ENCODE measurements at places on chromosomes 4 and X.

GRCh38 chr4:107468156-107468555 is 251.9 kb downstream of the PAPSS1 start:
- DNase-seq = no peak

DNA sequence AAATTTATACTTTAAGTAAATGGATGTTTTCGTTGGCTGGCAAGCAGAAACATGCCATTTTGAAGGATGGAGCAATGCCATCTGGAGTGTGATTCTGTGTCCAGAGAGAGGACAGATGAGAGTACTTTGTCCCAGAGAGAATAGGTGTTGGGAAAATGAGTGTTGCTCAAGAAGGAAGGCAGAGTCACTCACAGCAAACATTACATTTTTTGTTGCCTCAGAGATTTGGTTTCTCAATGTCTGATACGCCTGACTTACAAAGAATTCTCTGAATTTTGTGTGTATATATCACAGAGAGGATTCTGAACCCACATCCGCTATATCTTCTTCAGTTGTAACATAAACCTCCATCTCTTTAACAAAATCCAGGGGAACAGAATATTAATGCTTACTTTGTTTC is 102.8 kb upstream of the PCDH18 start:
- no peak for DNase-seq

DNA sequence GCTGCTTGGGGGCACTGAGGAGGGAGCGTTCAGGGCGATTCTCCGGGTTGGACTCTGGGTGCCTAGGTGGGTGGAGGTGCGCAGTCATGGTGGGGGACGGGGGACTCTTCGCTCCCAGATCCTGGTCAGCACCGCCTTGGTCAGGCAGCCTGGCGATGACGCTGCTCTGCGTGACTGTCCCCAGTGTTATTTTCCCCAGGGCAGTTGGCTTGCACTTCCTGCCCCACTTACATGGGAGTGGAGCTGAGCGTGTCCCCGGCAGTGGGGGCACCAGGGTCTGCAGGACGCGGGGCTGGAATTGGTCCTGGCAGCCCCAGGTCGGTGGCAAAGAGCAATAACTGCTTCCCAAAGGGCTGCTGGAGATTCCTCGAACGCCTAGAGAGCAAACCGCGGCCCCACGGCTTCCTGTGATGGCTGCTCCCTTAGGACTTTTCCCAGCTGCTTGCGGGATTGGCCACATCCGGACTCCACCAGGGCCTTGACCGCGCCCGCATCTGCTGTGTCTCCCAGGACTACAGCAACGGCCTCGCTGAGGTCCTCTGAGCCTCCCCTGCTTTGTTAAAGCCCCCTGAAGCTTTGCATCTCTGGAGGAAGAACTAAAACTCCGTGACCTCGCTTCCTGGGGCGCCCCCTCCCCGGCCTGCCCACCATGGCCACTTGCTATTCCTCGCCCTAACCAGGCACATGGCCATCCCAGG is 35.3 kb upstream of the GPR78 start:
- DNase-seq = no peak

GRCh38 chr4:948936-949300 is 16.7 kb downstream of the TMEM175 start:
- no peak for DNase-seq

GRCh38 chrX:15017491-15017890 is 144.3 kb downstream of the MOSPD2 start:
- no peak for DNase-seq

GRCh38 chr4:74037076-74037955 is 1.2 kb downstream of the CXCL3 start:
- no peak for DNase-seq

GRCh38 chrX:130524476-130525194 is 122.8 kb downstream of the RBMX2 start:
- DNase-seq = no peak

GRCh38 chr4:113272523-113272922 is 223.1 kb downstream of the ANK2 start:
- no peak for DNase-seq

GRCh38 chr4:3316146-3316545 is 23.3 kb downstream of the RGS12 start:
- DNase-seq = no peak

- DNase-seq = no peak
These were observed 199.7 kb upstream of the KLF3 start for GRCh38 chr4:38464328-38464727.

GRCh38 chr4:148076964-148077363 is 345.1 kb downstream of the ARHGAP10 start:
- peak; percentile 17 for DNase-seq

- no peak for DNase-seq
These were observed 67.4 kb downstream of the EGF start for GRCh38 chr4:109979920-109980717.

GRCh38 chr4:1210971-1211370 is 38.0 kb downstream of the CTBP1 start:
- DNase-seq = no peak

- no peak for DNase-seq
These were observed 28.7 kb upstream of the SMIM10L2A start for GRCh38 chrX:135393051-135393450.

DNA sequence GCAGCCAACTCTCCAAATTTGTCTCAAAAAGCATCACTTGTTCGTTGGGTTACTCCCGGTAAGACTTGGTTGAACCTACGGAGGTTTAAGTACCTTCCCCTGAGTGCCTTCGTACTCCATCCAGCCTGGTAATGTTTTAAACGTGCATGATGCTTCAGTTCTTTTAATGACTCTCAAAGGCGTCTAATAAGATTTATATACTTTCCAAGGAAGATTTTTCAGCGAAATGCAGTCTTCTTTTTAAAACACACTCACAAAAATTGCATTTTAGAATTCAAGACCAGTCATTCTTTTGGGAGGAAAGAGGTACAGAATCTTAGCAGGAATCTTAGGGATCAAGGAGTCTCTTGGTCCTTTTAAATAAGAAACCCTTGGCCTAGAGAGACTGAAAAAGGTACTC is 430 bp upstream of the TRPC3 start:
- no peak for DNase-seq

GRCh38 chr4:53010318-53010717 is 148.2 kb downstream of the RASL11B start:
- DNase-seq = no peak

DNA sequence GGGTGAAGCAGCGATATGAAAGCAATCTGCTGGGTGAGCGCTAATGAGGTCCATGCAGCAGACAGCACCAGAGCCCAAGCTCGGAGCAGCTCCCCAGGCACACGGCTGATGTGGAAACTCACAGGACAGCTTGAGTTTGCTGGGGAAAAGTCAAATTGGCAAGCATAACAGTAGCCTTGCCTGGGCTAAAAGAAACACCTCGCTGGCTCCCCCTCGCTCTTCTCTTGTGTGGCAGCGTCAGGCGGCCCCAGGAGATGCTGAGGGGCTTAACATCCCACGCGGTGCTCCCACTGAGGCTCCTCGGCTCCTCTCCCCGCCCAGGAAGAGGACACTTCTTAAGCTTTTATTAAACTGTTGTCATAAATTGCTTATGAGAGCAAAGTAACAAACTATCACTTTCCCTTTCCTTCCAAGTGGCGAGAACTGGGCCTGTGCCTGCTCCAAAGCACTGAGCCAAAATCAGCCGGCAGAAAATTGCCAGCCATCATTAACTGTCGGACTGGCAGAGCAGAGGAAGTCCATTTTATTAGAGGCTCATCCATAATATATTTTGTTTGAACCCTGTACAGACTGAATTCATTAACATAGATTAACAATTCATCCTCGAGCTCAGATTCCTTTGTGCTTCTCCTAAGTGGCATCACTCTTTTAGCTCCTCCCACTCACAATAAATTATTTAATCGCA is 111.4 kb downstream of the TSPAN5 start:
- DNase-seq = no peak

DNA sequence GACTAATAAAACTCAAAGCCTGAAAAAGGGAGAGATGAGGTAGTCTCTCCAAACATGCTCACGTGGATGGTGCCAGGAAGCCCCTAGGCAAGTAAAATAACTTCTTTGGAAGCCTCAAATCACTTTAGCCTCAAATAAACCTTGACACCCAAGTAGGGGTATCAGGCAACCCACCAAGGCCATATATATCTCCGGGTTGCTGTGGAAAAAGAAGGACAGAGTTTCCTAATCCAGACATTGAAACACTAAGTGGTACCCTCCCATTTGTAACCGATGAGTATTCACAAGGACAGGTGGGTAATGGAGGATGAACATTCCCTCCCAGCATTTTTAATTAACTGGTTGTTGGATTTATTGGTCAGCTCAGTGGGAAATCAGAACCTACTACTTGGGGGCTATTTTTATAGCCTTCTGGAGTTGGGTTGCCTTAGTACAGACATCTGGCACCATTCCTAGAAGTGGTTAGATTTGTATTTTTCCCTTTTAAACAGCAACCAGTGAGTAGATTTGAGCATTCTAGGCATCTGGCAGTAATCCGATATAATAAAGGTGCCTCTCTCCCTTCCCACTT is 87.7 kb downstream of the GPC3 start:
- no peak for DNase-seq

- no peak for DNase-seq
These were observed 45.5 kb downstream of the METTL14 start for GRCh38 chr4:118730683-118731082.

- no peak for DNase-seq
These were observed 10.5 kb downstream of the PRKG2 start for GRCh38 chr4:81204571-81204970.
